Spinal cord (tissue), 10 donors: ENCODE measurements at places on chromosomes 13 and 19. TPM values are rescaled to one million over a fixed set of nuclear protein-coding genes. Genes with fewer than 3 reads are reported as not detected.

The LGI4 gene
- total RNA-seq: 18.5 TPM

The FAAP24 gene
- total RNA-seq: 1.7 TPM

- no peak overlapping the region for H3K27ac ChIP-seq
- H3K27me3 ChIP-seq: no peaks in the 10 kb centered on the region
- H3K4me1 ChIP-seq: peaks cover 7% of the 10 kb centered on the region
- no peaks in the 10 kb centered on the region for H3K36me3 ChIP-seq
Observed at GRCh38 chr13:27534981-27535380, 84.6 kb upstream of the MTIF3 start.

- no peak overlapping the region for H3K27ac ChIP-seq
- no peak for DNase-seq
- H3K27me3 ChIP-seq: no peaks in the 10 kb centered on the region
- H3K4me1 ChIP-seq: peaks cover 9% of the 10 kb centered on the region
- H3K36me3 ChIP-seq: no peaks in the 10 kb centered on the region
- no peak overlapping the region for H3K4me3 ChIP-seq
Observed at GRCh38 chr13:99431927-99432608, 69.2 kb upstream of the TM9SF2 start.

The LGALS4 gene
- total RNA-seq: 1.0 TPM

- no peaks in the 10 kb centered on the region for H3K27me3 ChIP-seq
- H3K4me3 ChIP-seq: no peak overlapping the region
- H3K36me3 ChIP-seq: no peaks in the 10 kb centered on the region
- no peak for DNase-seq
- no peak overlapping the region for H3K27ac ChIP-seq
Observed at GRCh38 chr13:27712421-27712820, 79.9 kb upstream of the GSX1 start.

DNA sequence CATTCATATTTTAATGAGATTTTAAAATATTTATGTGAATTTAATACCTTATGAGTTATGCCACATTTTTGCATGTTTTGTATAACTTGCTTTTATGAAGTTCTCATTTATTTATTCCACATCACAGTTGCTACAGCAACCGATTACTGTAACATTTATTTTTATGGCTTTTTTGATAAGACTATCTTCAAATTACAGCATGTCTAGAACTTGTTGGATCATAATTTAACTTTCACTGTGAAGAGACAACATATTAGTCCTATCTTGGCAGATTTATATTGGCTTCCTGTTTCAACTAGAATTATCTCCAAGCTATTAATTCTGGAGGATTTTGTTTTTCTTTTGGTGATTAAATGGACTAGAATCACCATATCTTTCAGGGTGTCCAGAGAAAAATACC, 793.7 kb upstream of the SLITRK5 start:
- no peak overlapping the region for H3K4me3 ChIP-seq
- H3K27ac ChIP-seq: no peak overlapping the region
- no peaks in the 10 kb centered on the region for H3K36me3 ChIP-seq
- H3K27me3 ChIP-seq: no peaks in the 10 kb centered on the region

DNA sequence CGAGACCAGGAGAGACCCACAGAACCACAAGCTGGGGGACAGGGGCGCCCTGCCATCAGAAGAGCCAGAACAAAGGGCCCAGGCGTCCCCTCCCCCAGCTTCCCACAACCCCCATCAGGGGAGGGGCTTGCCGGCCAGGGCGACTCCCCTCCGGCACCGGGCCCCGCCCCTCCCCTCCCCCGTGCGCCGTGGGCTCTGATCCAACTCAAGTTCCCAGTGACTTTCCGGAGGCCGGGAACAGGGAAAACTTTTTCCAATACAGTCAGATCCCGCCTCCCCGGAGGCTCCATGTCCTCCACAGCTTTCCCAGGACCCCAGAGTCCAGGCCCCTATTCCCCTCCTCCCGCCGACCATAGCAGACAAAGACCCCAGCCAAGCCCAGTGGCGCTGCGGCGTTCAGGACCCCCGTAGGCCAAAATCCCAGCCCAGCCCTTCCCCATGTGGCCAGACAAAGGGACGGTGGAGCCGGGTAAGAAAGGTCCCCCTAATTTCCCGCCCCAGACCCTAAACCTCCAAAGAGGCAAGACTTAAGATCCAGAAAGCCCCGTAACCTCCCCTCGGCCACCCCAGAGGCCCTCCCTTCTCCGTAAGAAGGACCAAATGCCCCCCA, 673 bp downstream of the TEAD2 start:
- peak overlapping the region; percentile 91 for H3K4me3 ChIP-seq
- H3K4me1 ChIP-seq: peaks cover 35% of the 10 kb centered on the region
- peak overlapping the region; percentile 97 for H3K27ac ChIP-seq
- DNase-seq: peak; percentile 91
